ENCODE measurements at places on chromosomes 2 and 18.

DNA sequence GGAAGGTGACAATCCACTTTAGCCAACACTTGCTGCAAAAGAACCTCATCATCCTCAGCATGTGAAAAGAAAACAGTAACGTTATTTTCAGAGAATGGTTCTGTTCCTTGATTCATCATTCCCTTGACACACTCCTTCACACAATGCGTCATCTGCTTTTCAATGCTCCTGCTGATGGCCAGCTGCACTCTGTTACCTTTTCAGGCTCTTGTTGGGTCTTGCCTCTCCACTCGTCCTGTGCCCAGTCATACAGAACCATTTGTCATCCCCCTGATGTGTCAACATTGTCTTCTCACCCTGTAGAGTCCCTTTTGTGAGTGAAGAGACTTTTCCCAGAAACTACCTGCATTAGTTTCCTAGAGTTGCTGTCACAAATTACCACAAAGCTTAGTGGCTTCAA, 12.2 kb upstream of the DTNA start:
- no peak for DNase-seq

- no peak for DNase-seq
Measured at GRCh38 chr18:7566244-7566566, 911 bp upstream of the PTPRM start.

- DNase-seq, result no peak
Measured at GRCh38 chr18:24446953-24447538, 13.4 kb upstream of the HRH4 start.

GRCh38 chr18:79681484-79682387, 2.1 kb downstream of the CTDP1 start:
- no peak for DNase-seq

- no peak for DNase-seq
Measured at GRCh38 chr2:176088048-176088936, 4.2 kb upstream of the HOXD13 start.

DNA sequence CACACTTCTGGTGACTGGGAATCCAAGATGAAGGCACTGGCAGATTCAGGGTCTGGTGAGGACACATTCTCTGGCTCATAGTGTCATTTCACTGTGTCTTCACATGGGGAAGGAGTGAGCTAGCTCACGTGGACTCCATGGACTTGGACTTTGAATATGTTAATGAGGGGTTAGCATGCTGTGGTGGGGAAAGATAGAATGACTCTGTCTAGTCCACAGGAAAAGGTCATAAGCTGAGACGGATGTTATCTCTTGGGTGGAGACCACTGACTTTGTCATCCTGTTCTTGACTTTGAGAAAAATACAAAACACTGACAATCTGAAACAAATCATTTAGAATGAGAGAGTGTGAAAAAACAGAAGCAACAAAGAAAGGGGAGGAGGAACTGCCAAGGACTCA, 145.9 kb downstream of the PIK3C3 start:
- DNase-seq, result no peak

Measured in memory B cell (primary cell).